ENCODE measurements at places on chromosomes 2 and 18.

GRCh38 chr18:49279041-49279440, 181.4 kb downstream of the DYM start:
- DNase-seq: no peak

DNA sequence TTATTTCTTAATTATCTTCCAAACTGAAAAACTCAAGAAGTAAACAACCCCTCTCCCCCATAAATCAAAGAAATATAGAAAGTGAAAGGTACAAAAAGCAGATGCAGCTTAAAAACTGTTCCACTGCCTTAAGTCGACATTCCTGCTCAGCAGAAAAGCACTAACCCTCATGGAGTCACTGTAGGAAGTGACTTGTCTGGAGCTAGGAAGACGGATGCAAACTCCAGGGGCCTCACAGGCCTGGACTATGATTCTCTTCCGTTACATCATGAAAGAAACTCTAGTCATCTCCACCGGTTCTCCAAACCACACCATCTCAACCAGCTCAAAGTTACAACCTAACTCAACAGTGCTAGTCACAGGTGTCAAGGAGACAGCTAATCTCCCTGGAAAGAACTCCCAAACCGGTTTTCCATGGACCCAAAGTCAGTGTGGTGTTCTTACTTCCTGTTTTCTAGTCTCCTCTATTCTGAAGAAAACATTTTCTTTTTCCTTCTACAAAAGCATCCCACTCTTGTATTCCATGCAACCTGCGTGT, 128.4 kb downstream of the PIEZO2 start:
- no peak for DNase-seq

GRCh38 chr2:148527488-148528340, 116.8 kb upstream of the EPC2 start:
- DNase-seq: no peak

- DNase-seq: no peak
Measured at GRCh38 chr2:57429831-57430230, 616.8 kb upstream of the VRK2 start.

GRCh38 chr2:45008296-45009129, 739 bp downstream of the SIX2 start:
- DNase-seq: no peak

DNA sequence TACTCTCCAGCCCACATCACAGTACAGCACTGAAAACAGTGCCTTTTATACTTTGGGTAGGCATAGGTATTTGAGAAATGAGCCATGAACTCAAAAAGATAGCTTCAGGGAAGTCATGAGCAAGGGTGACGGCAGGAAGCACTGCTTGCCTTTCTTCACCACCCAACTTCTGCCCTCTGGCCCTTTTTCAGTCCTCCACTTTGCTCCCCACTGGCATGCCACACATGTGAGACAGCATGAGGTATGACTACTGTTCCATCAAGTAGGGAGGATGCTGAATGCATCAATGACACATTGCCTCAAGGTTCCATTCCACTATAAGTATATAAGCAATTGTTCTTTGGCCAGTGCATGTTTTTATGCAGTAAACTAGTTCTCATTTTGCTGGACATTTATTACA, 373.0 kb downstream of the NRXN1 start:
- DNase-seq: no peak

DNA sequence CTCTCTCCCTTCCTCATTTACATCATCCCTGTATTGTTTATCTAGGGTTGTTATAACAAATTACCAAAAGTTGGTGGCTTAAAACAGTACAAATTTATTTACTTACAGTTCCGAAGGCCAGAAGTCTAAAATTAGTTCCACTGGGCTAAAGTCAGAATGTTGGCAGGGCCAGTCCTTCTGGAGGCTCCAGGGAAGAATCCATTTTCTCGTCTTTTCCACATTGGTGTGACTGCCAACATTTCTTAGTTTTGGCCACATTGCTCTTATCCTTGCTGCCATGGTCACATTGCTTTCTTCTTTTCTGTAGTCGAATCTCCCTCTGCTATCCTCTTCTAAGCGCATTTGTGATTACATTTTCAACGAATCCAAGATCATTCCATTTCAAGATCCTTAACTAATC, 34.7 kb downstream of the ICOS start:
- no peak for DNase-seq

DNA sequence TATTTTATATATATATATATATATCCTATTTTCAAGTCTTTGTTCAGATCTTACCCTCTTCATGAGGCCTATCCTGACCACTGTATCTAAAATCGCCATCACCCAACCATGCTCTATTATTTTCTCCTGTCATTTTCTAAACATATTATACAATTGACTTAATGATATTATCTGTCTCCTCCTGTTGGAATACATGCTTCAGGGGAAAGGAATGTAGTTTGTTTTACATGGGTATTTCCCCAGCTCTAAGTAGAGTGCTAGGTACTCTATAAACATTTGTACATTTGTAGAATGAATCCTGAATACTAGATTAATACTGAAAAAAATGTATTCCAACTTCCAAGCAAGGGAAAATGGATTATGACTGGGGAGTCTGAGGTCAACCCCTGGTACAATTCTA, 26.2 kb downstream of the TTC21B start:
- no peak for DNase-seq

- no peak for DNase-seq
Measured at GRCh38 chr2:180621366-180621765, 359.0 kb upstream of the UBE2E3 start.
